ENCODE measurements at places on chromosomes 4 and X.

DNA sequence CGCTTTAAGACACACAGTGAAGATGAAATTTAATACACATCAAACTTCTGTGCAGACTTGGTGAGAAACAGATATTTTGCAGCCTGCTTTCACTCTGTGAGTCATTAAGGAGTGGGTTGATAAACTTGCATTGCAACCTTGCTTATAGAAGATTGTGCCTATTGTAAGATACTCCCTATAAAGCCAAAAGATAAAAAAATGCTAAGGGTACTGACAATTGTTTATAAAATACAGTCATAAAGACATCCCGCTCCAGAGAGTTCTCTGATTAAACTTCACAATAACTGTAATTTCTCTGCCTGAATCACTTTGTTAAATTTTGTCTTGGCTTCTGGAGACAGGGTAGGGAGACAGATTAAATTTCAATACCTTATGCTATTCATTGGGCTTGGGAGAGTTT, 49.1 kb downstream of the GALNT7 start:
- no peak for DNase-seq

- no peak for DNase-seq
Measured at GRCh38 chr4:10354746-10355145, 102.5 kb downstream of the ZNF518B start.

DNA sequence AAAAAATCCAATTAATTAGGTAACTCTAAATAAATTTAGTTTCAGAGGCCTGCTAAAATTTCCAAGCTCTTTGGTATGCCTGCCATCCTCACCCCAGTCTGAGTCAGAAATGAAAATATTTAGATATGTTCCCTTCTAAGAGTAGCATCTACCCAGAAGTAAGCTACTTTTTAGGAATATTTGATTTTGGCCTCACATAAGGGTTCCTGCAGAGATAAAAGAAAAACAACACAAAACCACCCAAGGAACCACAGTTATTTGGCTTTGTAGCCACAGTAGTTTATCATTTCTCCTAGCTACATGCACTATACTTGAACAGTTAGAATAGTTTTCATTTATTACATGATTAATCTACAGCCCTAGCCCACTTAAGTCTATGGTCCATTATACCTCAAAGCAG, 192.6 kb upstream of the FAM241A start:
- DNase-seq: no peak

DNA sequence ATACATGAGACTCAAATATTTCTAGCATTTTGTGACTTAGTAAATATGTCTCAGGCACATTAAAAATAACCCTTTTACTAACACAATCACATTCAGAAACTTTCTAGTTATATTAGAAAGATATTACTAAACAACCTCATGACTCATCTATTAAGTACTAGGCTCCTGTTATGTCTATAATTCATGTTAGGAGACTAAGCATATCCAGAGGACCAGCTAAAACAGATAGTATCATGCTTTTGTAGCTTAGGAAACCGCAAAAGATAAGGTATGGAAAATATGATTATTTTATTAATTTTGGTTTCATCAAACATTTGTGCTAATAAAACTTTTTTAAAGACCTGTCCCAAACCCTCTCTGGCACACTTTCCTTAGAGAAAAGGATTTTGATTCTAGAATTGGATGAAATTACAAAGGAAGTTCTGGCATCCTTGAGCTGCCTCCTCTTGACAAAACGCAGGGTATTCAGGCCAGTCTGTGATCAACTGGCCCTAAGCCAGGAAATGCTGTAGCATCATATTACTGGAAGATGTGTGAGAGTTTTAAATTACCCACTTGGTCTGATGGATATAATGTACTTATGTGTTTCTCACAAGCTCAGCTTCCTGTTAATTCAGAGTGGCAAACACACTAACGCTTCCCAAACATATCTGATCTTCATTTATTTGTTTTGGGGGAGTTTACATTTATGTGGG, 60.4 kb downstream of the NRK start:
- no peak for DNase-seq

- no peak for DNase-seq
Measured at GRCh38 chrX:29587107-29587506, 628.3 kb upstream of the MAGEB2 start.

DNA sequence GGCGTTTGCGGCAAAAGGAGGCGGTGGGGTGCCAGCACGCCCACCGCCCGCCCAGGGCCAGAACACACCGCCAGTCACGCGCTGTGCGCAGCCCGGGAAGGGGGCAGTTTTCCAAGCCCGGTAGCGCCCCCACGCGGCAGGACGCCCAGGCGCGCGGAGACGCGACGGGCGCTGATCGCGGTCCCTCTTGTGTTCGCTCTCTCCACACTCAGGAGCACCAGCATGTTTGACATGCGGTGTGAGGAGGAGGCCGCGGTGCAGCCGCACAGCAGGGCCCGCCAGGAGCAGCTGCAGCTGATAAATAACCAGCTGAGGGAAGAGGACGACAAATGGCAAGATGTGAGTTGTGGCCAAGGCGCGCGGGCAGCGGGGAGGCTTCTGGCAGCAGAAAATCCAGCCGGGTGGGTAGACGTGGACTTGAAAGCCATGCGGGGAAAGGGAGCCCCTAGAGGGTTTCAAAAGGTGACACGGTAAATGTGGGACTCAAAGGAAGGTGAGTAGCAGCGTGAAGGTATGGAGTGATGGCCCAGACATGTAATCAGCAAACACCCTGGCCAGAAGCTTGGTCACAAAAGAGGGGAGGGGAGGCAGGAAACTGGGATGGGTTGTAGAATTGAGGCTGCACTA, 104.1 kb downstream of the PHOX2B start:
- peak; percentile 57 for DNase-seq

- no peak for DNase-seq
Measured at GRCh38 chr4:8230891-8231290, 31.8 kb downstream of the SH3TC1 start.

DNA sequence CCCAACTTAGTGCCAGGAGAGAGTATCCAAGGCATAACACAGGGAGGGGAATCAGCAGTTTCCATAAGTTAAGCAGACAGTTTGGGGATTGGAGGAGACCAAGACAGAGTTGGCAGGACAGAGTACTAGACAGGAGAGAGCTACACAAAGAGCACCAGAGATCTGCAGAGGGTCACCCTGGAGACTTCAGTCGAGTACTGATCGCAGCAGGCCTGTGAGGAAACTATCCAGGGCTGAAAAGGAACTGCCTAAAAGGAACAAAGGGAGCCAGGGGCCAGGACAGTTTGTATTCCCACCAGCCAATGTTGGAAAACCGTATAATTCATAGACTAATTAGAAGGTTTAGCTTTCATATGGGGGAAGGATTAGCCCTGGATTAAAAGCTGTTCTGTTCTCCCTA, 80.6 kb upstream of the ENPP6 start:
- DNase-seq: no peak

DNA sequence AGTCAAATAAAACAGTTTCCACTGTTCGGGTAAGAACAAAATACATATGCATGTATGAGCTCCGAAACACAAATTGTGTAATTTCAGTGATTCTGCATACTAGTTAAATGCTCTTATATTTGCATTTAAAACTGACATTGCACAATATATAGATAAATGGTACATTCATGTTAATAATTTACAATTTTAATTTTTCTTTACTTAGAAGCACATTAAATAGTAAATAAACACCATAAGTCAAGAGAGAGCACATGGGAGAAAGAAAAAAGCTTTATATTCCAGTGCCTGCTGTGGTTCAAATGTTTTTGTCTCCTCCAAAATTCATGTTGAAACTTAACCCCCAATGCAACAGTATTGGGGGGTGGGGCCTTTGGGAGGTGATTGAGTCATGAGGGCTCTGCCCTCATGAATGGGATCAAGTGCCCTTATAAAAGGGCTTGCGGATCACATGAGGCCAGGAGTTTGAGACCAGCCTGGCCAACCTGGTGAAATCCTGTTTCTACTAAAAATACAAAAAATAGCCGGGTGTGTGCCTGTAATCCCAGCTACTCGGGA, 322.9 kb downstream of the BCOR start:
- DNase-seq: no peak

- no peak for DNase-seq
Measured at GRCh38 chr4:88793475-88793874, 95.8 kb upstream of the NAP1L5 start.

GRCh38 chr4:69714086-69714485, 46.3 kb downstream of the SULT1B1 start:
- DNase-seq: no peak

GRCh38 chrX:9847071-9847470, 60.8 kb downstream of the SHROOM2 start:
- DNase-seq: no peak

DNA sequence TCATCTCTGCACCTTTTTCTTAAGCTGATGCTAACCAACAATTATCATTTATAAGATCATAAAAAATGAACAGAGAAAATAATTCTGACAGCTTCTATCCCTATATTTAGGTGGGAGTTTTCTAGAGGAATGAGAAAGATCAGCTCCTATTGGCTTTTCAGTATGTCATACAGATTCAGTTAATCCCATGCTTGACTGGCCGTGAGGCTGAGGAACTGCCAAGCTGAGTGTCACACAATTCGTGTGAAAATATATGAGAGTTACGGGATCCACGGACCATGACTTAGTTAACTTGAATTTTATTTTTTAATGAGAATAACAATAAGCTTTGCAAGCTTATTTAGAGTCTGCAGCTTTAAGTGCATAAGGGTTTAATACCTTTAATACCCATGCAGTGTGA, 37.5 kb downstream of the PHEX start:
- DNase-seq: no peak

DNA sequence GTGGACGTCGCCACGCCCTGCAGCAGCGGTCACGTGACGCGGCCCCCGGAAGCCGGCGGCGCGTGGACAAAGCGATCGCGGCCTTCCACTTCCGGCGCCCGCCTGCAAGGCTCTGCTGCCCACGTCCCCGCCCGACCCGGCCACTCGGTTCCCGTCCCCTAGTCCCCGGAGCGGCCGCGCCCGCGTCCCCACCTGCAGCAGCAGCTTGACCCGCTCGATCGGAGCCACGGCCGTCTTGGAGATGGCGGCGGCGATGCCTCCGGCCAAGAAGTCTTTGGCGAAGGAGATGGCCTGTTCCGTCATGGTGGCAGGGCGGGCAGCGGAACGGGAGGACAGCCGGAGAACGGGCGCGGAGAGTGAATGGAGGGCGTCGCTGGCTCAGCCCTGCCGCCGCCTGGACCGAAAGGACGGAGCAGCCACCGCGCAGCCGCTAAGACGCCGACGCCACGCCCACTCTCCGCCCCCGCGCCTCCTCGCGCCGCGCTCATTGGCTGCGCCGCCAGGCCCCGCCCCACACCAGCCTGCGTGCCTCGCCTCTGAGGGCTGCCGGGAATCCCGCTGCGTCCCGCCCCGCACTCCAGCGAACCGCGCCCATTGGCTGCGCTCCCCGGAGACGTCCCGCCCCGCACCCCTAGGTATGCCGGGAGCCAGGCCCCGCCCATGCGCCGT, at the start of gene SLC25A6:
Gene SLC25A6, minus strand, starts transcription at position 407 of the 669 bp plus-strand sequence. Its CDS starts 104 bp downstream, at position 303.
- no peak for DNase-seq

DNA sequence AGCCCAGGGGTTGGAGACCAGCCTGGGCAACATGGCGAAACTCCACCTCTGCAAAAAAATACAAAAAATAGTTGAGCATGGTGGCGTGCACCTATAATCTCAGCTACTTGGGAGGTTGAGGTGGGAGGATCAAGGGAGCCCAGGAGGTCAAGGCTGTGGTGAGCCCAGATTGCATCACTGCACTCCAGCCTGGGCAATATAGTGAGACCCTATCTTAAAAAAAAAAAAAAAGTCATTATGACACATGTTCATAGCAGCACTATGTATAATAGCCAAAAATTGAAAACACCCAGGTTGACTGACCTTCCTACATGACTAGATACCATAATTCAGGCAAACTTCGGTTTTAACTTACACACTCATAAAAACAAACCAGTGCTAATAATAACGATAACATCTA, 90.8 kb upstream of the RBPJ start:
- DNase-seq: no peak

DNA sequence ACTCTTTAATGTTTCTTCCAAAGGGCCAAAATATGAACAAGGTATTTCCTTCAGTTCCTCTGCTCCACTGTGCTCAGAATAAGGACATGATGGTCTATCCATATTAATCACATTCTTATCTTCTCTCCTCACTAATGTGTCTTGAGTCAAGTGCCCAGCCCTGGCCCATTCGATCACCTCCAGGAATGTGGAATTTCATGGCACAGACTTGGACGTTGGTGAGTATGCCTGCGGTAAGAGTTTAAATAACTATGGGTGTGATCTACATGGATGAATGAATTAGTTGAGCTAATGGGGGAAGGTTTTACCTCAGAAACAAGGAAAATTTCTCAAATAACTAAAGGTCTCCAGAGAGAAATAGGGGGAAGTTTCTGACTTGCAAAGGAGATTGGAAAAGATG, 174.0 kb downstream of the NPFFR2 start:
- no peak for DNase-seq
